ENCODE measurements at places on chromosomes 6 and 20. TPM values are rescaled to one million over a fixed set of nuclear protein-coding genes. Genes with fewer than 3 reads are reported as not detected.
A peak's percentile ranks its signal among the peaks of the same experiment; 100 is the strongest.

The TNF gene
- not detected for polyA plus RNA-seq

The DNAH8 gene
- polyA plus RNA-seq: 2.1 TPM

The ELOVL4 gene
- 2.3 TPM for polyA plus RNA-seq

The KCTD20 gene
- polyA plus RNA-seq: 38.6 TPM

The HTR1E gene
- polyA plus RNA-seq: not detected

The KIF25 gene
- polyA plus RNA-seq: 0.73 TPM

The SUPT3H gene
- polyA plus RNA-seq: 10.8 TPM

The SMPD2 gene
- polyA plus RNA-seq: 4.2 TPM

GRCh38 chr20:61447952-61448351, 195.9 kb downstream of the CDH4 start:
- DNase-seq: no peak

- no peak for DNase-seq
These were observed 179.2 kb upstream of the PROKR2 start for GRCh38 chr20:5495939-5496338.

DNA sequence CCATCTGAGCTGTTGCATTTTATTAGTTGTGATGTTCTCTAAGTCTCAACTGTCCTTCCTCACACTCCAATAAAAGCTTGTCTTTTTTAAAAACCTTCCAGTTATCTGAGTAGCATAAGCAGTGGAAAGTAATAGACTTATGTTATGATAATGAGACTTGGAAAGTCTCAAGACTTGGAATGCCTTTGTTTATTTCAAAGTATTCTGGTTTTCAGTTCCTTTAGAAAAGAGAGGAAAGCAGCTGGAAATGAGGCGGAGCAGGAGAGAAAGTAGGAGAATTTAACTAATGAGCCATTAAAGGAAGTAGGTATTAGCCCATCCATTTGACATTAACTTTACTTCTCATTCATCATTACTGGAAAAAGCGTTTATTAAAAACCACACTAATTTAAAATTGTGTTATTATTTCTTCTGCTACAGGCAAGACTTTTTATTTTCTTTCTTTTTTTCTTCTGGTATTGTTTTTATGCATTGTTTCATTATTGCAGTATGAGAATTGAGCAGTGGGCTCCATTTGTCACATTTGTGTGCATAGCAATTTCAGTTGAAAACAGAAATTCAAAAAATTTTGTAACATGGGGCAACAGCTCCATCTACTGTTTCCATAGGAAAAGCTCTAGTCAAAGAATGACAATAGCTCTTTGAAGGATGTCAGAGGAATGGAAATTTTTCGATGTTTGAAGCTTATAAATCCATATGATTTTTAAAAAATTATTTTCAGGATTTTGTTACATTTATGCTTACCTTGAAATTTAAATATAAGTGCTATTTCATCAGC, 194.8 kb downstream of the COL9A1 start:
- DNase-seq: peak; percentile 29

DNA sequence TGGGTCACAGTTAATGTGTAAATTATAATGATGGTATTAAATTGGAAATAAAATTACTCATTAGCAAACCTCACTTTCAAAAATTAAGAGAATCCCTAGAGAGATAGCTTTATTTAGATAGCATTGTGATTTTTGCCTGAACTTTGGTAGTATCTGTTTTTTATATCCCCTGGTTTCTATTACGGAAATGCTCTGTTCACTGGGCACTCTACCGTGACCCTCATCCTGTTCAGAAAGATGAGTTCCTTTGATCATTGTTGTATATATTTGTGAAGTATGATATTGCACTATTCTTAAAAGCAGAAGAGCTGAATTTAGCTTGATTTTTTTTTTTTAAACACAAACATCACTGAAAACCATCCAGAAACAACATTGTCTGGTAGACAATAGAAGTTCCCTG, 1143.8 kb upstream of the MAP3K7 start:
- DNase-seq: no peak

DNA sequence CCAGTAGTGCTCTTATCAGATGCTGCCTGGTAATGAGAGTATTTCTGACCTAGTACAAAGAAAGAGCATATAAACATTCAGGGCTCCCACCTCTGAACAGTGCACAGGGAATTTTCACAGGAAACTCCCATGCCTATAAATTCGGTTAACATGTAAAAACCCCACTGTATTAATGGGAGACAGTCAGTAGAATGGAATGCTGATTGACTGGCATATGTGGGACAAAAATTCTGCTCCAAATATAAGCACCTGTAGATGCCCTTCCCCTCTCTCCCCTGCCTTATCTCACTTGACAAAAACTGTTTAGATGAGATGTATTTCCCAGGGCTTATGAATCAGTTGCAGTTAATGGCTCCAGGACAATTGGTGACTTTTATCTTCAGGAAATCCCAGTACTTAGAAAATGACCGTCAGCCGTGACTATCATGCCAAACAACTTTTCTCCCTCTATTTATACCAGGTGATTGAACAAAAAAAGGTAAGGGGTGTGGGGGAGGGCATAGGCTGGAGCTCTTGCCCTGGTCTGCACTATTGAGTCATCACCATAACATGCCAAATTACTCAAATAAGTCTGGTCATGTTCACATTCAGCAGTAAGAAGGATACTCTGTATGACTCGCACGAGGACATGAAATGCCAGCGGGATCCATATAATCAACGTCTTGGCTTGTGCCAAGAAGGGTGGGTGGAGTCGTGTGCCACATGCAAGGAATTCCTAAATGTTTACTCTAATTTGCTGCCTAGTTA, 176.4 kb upstream of the BMP2 start:
- no peak for DNase-seq

DNA sequence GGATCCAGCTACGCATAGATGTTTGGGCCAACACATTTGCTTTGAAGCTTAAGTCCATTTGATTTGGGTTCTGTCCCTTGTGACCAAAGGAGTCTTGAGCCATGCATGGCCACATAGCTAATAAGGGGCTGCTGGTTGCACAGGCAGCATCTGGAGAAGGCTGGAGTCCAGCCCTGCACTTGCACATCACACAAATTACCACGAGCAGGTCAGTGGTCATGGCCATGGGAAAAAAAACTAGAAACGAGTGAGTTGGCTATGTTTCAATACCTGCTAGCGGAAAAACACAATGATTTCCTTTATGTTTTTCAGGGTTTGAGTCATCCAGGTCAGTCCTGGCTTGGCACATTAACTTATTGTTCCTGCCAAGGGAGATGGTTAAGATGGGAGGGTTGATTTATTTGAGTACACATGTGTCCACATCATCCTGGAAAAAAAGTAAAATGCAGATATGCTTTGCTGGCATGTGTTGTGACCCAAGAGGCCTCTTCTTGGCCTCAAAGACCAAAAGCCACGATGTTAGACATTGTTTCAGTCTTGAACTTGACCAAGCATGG, 5.6 kb upstream of the STX16 start:
- no peak for DNase-seq

DNA sequence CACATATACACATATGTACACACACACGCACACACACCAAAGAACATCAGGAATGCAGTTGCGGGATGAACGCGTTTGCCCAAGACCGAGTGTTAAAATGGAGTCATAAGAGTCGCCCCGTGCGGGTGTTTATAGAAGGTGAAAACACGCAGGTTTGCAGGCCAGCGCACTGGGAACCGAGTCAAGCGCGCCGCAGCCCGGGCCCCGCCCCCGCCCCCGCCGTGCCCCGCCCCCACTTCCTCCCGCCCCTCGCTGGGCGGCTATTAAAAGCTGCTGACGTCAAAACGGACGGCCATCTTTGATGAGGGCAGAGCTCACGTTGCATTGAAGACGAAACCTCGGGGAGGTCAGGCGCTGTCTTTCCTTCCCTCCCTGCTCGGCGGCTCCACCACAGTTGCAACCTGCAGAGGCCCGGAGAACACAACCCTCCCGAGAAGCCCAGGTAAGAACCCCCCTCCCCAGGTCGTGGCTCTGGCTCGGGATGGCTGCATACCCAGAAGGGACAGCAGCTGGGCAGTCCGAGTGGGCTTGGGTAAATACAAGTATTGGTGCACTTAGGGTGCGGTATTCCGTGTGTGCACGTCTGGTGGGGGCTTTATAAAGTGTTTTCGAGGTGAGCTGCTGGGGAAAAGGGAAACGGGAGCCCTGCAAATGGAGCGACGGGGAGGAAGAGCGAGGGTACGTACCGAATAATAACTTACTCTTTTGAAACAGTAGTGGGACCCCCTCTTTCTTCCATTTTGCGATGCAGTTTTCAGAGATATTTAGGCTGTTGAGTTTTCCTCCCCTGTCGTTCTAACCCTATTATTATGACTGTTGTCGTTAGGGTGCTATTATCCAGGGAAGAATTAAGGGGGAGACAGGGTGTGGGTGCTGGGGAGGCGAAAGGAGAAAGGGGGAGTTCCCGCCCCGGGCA, at the start of gene SNAP25:
SNAP25 (plus strand) TSS at position 295 of the 916 bp plus-strand sequence. CDS start 56,662 bp downstream, outside the sequence.
- peak; percentile 8 for DNase-seq

- DNase-seq: no peak
These were observed 35.5 kb upstream of the ZFAND3 start for GRCh38 chr6:37783856-37784584.

GRCh38 chr6:142011156-142011555, 121.6 kb upstream of the GJE1 start:
- DNase-seq: no peak

GRCh38 chr20:6848041-6848440, 80.6 kb downstream of the BMP2 start:
- DNase-seq: no peak

DNA sequence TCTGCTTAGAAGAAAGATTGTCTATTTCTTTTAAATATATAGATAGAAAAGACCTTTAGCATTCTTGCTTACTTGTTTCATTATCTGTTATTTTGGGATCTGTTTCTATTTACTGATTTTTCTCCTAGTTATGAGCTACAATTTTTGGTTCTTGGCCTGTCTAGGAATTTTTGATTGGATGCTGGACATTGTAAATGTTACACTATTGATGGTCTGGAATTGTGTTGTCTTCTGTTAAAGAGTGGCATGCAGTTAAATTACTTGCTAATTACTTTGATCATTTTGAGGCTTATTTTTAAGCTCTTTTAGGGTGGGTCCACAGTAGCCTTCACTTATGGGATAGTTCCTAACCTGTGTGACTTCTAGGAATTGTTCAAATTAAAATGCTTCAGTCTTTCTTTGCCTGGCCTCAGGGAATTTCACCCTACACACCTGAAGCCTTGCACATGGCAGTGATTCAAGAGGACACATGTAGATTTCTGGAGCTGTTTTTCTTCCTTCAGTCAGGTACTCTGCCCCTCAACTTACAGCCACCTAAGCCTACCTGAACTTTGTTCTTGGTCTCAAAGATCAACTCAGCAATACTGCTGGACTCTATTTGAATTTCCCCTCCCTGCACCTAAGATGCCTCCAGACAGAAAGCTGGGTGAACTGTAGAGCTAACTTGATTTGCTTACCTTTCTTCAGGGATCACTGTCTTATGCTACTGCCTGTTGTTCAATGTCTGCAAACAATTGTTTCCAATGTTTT, 66.2 kb upstream of the NNAT start:
- DNase-seq: no peak

DNA sequence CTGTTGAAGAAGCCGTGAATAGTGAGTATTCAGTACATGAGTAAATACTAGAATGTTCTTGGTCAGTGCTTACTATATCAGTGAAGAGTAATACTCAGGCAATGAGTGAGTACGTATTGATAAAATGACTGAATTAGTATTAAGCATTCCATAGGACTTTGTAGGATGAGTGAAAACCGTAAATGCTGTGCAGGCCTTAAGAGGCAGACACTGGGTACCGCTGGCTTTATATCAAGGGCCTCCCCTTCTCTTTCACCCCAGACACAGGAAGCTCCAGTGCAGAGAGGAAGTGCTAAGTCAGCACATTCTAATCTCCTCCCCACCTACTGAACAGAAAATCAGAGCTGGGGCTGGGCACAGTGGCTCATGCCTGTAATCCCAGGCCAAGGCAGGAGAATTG, 24.2 kb downstream of the POFUT1 start:
- no peak for DNase-seq

DNA sequence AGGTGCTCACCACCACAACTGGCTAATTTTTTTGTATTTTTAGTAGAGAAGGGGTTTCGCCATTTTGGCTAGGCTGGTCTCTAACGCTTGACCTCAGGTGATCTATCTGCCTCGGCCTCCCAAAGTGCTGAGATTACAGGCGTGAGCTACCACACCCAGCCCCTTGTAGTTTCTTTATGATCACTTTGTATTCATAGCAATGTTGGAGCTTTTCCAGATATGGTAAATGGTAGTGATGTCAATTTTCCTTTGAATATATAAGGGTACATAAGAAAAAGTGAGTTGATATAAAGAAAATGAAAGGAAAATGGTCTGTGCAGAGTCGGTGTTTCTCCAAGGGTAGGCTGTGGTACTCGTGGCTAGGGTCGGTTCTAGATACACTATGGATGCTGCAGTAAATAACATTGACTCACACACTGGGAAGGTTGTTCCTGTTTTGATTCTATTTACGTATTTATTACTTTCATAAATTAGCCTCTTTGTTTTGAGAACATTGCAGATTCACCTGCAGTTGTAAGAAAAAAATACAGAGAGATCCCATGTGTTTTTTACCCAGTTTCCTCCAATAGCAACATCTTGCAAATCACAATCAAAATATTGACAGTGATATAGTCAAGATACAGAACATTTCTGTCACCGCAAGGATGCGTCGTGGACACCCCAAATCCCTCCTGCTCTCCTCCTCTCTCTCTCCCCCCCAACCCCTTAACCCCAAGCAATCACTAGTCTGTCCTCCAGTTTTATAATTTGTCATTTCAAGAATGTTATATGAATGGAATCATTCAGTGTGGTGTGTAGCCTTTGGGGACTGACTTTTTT, 2.5 kb downstream of the ZNF831 start:
- no peak for DNase-seq

DNA sequence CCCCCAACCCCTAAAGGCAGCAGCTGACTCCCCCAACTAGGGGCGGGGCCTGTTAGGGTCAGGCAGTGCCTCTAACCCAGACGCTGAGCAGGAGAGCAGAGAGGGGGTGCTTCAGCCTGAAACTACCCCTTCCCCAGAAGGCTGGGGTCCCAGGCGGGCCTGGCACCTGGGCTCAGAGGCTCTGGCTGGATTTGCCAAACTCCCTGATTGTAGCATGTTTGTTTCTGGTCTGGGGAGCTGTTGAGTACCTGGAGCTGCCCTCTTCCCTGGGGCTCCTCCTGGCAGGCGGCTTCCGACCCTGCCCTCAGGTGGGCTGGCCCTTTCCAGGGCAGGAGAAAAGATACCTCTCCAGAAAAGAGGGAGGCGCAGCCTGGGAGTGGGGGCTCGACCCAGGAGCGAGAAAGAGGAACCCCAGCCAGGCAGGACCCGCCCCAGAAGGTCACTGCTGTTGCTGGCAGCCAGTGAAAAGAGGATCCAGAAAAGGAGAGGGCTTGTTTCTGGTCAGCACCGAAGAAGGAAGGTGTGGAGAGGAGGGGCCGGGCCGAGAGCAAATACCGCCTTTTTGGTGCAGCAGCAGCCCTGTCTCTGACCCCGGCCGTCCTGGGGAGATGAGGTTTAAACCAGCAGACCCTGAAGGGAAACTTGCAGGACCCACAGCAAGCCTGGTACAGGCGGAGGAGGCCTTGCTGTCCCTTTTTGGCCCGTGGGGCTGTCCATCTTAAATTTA, 810 bp upstream of the ABHD16B start:
- DNase-seq: no peak

- no peak for DNase-seq
These were observed 17.5 kb upstream of the SDCBP2 start for GRCh38 chr20:1346315-1346969.
